Renal pelvis (tissue), 12 donors: ENCODE measurements at places on chromosomes 5 and 9. TPM values are rescaled to one million over a fixed set of nuclear protein-coding genes. Genes with fewer than 3 reads are reported as not detected.

Gene CTSV
- 27.4 TPM for polyA plus RNA-seq

Gene SLC25A48
- polyA plus RNA-seq: 3.5 TPM

Gene F2RL2
- 0.77 TPM for polyA plus RNA-seq

Gene CDH9
- polyA plus RNA-seq: 8.6 TPM

Gene C1QTNF2
- 1.7 TPM for polyA plus RNA-seq

Gene IFNB1
- polyA plus RNA-seq: not detected

Gene PCDHGA9
- polyA plus RNA-seq: 4.8 TPM
